HS-27A (cell line): ENCODE measurements at places on chromosomes 2 and 18.

DNA sequence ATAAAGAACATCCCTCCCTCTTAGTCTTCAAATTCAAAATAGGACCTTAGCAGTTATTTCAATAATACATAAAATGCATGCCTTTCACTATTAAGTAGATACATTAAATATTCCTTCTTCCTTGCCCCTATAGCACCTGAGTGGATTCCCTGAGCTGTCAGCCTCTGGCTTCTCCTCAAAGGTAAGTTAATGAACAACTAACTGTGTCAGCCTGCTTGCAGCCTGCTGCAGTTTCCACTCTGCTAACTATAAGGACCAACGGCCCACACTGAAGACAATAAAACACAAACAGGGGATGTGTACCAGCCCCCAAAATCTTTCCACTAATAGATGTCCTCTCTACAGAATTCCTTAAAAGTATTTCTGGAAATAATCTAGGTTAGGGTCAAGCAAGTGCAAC lies 5.0 kb downstream of the KCTD1 start:
- no peak for DNase-seq

GRCh38 chr18:12052866-12053265 lies 40.8 kb upstream of the ANKRD62 start:
- no peak for DNase-seq

DNA sequence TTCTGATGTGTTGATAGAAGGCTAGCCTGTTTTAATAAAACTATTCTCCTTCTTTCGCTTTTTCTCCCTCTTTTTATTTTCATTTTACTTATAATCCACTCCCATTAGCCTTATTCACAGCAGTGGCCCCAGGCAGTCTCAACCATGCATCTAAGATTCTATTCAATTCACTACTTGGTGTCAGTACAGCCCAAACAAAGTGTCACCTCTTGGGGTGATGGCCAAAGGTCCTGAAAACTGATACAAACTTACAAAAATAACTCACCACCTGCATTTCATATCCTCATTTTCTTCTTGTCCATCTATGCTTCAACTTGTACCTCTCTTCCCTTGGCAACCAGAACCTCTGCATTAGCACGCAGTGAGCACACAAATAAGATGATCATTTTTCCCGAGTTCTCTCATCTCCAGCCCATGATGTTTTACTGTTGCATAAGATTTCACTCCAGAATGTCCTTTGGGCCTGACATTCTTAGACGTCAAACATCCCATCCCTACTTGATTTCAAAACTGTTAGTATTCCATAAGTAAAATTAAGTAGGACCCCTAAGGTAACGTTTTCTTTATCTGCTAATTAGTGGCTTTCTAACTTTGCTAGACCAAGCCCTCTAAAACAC lies 559.3 kb upstream of the TNP1 start:
- DNase-seq = no peak

- DNase-seq = no peak
Measured at GRCh38 chr2:217517402-217517801, 485.4 kb downstream of the TNS1 start.

GRCh38 chr2:47767497-47767844 lies 15.5 kb upstream of the MSH6 start:
- DNase-seq = no peak

DNA sequence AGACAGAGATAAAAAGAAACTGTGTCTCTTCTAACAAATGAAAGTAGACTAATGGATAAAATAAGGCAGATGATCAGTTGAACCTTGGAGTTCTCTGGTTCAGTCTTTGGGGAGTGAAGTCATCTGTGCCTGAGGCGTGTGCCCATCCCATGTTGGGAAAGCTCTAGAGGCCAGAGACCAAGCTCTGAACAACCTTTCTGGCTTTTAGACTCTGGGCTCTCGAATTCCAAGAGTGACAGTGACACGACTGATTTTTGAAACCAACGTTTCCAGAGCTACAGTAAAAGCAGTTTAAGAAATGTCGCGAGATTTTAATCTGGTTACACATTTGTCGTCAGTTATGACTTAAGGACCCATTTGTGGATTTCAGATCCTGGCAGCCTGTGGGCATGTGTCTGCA lies 83.7 kb upstream of the APCDD1 start:
- no peak for DNase-seq

DNA sequence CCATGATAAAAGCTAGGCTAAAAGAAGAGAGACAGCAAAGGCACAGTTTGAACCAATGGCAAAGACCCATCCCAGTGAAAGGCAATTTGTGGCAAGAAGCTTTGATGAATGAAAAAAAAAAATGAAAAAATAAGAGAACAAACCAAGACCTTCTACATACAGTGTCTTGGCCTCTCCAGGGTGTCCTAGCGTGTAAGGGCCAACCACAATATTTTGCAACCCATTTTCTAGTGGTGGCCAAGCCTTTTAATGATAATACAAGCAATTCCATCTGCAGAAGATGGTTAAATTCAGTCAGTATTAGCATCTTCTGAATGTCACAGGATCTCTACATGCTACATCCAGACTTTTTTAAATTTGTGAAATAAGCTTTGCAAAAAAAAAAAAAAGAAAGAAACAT lies 270.4 kb downstream of the LRATD1 start:
- no peak for DNase-seq

DNA sequence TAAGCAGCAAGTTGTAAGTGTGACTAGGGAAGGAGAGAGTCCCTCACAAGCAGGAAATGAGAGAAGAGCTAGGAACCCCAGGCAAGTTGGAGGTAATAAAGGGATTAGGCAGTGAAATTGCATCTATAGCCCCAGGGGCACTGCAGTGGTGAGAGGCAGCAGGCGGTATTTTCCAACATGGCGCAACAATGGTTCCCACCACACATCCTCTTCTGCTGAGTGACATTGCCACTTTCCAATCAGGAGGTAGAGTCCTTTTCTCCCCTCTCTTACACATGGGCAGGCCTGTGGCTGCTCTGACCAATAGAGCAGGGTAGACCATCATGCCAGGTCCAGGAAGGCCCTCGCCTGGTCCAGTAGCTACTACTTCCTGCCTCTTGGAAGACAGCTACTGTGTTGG lies 86.6 kb downstream of the DNER start:
- no peak for DNase-seq

DNA sequence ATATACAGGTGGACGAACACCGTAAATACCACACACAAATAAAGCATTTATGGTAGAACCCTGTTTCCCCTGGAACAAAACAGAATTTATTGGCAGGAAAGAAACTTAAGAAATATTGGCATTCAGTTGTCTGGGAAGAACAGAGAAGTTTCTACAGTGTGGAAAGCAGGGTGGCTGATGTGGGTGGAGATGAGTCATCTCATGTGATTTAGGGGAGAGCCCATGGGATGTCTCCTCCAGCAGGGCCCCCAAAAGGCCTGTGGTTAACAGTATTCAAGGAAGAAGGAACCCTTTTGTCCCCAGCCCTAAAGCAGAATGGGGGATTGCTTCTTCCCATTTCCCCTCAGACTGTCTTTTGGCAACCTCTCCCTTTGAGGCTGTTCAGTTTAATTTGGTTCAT lies 24.2 kb downstream of the SIX3 start:
- DNase-seq = no peak

GRCh38 chr2:160096409-160096808 lies 34.0 kb upstream of the PLA2R1 start:
- DNase-seq = no peak

GRCh38 chr2:233532971-233533370 lies 33.6 kb downstream of the USP40 start:
- DNase-seq = no peak

DNA sequence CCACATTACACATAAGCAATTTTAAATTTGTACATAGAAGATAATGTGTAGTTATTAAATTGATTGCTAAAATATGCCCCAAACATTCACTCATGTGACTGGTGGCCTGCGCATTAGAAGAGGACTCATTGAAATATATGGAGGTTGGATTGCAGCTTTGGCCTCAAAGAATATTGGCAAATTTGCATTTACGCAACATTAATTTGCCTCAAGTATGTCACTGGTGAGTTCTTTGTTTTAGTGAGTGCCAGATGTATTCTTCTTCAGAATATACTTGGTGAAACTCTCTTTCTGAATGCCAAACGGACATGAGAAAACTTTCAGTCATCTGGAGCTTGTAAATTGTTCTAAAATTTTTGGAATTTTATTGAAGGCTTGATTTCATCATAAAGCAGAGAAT lies 5.9 kb upstream of the EFEMP1 start:
- no peak for DNase-seq

DNA sequence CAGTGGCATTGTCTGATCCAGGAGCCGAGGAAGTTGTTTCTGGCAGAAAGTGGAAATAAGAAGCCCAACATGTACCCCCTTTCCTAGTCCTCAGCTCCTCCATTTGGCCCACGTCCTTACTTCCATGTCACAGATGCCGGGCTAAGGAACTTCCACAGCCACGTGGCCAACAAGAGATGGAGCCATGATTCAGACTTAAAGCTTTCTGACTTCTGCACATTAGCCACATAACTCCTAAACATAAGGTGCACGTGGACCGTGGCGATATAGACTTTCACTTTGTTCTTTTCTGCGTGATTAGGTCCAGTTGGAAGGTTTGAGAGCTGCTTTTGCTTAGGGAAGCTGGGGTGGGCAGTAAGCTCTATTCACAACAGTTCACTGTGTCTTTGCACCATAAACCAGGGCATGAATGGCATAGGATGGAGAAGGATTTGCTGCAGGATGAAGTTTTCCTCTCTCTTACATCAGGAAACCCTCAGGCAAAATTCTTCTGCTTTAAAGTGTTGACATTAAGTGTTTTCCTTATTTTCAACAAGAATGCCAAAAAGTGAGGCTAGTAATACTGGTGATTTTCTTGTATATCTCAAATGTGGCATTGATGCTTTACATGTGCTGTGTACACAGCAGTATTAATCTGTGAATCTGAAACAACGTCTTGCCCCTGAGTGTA lies 61.2 kb upstream of the RBM44 start:
- DNase-seq = no peak

DNA sequence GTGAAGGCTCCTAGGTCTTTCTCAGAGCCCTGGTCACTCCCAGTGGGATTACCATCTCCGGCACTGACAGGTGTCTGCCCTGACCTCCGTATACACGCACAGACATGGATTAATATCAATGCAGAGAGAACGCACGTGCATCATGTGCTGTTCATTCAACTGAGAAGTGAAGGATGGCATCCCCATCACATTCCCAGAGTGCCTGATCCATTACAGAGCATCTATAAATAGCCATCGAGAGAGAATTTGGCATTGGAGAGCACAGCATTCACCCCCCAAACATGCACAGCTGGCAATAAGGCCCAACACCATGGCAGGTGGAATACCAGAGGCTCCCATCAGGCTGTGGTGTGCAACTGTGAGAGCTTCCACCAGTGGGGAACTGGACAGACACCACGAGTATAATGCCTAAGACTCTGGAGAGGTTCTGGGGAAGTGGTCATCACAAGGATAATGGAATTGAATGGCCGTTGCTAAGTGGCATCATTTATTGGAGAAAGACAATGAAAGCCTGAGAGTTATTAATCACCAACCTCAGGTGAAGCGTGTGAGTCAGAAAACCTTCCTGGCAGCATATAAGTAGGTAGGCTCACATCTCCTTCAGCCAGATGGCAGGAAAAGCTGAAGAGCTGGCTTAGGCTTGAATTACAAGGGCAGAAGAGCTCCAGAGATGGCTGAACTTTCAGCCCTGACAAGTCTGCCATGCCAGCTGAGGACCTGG lies 244.5 kb upstream of the ID2 start:
- peak; percentile 52 for DNase-seq

- DNase-seq = no peak
Measured at GRCh38 chr2:171166328-171166983, 5.8 kb upstream of the TLK1 start.

GRCh38 chr2:152223977-152224376 lies 48.4 kb upstream of the STAM2 start:
- no peak for DNase-seq

GRCh38 chr2:115303-115702 lies 69.0 kb upstream of the FAM110C start:
- no peak for DNase-seq

GRCh38 chr2:112658839-112659667 lies 13.3 kb downstream of the SLC20A1 start:
- DNase-seq = no peak

GRCh38 chr18:25759111-25759510 lies 331.3 kb downstream of the SS18 start:
- no peak for DNase-seq

GRCh38 chr2:71591044-71591443 lies 137.7 kb downstream of the DYSF start:
- no peak for DNase-seq

DNA sequence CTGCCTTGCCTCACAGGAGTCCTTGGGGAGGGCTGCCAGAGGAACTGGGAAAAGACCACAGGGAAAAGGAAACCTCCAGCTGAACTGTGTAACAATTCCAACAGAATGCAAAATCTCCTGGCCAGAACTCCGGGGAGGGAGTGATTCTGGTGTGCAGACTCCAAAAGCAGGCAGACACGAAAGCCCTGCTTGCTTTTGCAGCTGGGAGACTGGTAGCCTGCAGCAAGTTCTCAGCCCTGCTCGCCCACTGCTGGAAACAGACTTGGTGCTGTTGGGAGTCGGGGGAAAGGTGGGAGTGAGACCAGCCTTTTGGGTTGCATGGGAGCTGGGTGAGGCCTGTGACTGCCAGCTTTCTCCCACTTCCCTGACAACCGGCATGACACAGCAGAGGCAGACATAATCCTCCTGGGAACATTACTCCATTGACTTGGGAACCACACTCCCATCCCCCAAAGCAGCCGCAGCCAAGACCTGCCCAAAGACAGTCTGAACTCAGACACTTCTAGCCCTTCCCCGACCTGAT lies 26.0 kb upstream of the NMI start:
- no peak for DNase-seq

DNA sequence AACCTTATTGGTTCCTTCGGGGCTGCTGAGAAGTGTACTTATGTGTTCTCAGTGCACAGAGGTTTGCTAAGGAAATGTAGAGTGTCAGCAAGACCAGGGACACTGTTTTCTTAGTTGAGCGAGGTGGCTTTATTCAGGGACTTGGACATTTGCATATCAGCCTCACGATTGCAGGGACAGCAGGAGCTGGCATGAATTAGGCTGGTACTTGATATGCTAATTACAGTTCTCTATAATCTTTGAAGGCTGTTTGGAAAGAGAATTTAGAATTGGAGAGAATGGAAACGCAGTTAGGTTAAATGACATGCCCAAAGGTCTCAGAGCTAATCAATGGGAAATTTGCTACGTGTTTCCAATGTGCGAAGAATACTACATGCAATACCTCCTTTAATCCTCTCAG lies 18.7 kb upstream of the MTCL1 start:
- DNase-seq = no peak

DNA sequence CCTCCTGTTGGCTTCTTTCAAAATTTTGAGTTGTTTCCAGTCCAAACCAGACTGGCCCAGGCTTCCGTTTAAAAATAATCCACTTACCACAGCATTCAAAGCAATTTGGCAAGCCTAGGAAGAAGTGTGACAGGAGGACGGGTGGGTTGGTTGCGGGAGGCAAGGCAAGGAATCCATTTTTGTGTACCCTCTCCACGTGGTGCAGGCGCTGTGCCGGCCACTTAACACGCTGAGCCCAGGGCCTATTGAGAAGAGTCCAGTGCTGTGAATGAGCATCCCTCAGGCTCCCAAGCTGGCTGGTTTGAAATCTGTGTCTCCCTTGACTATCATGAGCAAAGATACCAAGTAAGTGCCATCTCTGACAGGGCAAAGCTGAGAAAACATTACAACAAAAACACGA lies 160.9 kb downstream of the NCKAP5 start:
- DNase-seq = no peak
